ENCODE measurements at places on chromosomes 1 and 21.

- DNase-seq = no peak
Observed at GRCh38 chr1:7755448-7755847, 15.6 kb upstream of the VAMP3 start.

GRCh38 chr1:154407198-154408091 lies 2.3 kb downstream of the IL6R start:
- DNase-seq = no peak

DNA sequence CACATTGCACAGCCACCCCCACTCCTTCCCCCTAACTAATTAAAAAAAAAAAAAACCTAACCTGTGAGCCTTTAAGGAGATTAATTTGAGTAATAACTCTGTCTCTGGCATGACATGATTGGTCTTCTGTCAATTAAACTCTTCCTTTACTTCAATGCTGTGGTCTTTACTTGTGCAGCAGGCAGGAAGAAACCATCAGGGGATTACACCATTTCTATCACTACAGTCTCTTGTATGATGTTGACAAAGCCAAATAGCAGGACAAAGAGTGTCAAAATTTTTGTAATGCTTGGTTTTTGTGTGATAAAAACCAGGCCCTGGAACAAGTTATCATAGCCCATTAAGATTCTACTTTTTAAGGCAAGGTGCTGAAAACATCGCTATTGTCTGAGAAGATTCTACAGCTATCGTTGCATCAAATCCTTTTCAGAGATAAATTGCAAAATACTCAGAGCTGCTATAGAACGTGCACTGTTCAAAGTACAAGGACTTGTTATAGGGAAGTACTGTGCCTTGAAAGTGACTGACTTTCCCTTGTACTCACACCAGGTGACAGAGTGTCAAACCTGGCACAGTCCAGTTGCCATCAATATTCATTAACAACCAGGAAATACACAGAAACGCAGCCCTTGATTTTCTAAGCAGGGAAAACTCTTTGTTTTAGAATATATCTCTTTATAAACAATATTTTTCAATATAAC lies 37.7 kb downstream of the LHX9 start:
- no peak for DNase-seq

DNA sequence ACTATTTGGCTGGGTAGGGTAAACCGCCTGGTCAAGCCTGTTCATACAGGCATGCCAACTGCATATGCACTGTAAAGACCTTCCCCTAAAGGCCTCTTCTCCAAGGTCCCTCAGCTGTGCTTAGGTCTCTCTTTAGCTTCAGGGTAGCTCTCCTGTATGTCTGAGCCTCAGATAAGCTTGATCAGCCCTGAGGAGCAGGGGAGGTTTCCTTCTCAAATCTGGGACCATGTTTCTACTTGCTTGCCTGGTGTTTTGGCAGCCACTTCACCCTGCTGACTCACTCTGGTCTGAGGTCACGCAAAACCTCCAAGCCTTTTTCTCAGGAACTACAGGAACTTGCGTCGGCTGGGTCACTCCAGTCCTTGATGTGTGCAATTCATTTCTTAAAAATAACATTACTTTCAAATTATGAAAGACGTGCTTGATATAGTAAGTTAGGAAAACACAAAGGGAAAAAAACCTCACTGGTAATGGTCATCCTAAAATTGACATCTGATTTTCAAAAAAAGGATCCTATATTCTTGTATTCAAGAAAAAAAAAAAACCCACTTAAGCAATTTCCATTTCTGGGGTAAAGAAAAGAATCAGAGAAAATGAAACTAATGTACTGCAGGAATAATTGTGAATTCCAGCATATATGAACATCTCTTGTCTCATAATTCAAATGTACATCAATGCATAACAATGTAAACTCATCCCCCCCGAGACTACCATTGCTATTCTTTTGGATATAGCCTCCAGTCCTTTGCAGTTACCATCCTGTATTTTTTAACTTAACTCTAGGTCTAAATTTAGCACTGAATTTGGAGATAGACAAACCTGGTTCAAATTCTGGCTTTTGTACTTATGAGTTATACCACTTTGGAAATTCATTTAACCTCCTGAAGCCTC lies 24.8 kb upstream of the RNF19B start:
- peak; percentile 88 for DNase-seq

DNA sequence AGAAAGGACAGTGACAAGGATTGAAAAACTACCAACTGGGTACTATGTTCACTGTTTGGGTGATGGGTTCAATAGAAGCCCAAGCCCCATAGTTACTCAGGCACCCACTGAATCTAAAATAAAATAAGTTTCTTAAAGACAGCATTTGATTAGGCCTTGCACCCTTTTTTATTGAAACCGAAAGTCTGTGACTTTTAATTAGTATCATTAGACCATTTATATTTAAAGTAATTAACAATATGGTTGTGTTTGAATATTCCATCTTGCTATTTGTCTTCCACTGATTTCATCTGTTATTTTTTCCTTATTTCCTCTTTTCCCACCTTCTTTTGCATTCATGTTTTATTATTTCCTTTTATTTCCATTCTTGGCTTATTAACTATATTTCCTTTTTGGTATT lies 27.4 kb downstream of the KLHDC7A start:
- no peak for DNase-seq

DNA sequence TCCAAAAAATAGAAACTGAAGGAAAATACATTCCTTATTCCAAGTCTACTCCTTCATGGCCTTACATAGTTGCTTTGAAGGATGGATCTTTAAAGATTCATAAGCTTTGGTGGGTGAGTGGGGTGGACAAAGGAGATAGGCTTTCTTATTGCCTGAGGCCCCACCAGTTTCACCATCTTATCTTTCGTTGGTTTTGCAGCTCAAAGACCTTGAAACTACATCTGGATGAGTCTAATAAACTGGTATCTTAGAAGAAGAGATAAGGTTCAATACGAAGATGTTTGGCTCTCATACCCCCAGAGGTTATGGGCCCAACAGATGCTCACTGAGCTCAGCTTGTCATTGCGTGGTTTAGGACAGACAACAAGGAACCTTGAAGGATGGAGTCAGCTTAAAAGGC lies 201.5 kb downstream of the HS2ST1 start:
- no peak for DNase-seq

DNA sequence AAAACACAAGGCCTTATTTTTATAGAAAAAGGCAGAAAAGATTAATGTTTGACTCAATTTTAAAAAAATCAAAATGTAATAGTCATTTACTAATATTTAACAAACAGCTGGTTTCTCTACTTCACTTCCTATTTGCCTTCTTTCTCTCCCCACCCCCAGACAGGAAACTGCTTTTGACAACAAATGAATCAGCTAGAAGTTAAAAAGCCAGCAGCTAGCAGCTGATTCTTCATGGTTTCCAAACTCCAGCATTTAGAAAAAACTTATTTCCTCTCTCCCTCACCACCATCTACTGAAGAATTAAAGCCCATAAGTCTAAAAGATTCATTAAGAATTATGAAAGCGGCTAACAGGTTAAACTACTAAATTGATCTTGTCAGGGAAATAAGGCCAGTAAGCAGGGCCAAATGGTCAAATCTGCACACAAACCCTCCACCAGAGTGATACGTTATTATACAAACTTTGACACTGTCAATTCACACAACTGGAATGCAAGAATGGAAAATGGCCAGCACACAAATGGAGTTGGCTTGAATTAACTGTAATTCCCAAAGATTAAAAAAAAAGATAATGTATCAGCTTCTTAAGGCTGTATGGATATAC lies 4.0 kb downstream of the WDR26 start:
- no peak for DNase-seq

DNA sequence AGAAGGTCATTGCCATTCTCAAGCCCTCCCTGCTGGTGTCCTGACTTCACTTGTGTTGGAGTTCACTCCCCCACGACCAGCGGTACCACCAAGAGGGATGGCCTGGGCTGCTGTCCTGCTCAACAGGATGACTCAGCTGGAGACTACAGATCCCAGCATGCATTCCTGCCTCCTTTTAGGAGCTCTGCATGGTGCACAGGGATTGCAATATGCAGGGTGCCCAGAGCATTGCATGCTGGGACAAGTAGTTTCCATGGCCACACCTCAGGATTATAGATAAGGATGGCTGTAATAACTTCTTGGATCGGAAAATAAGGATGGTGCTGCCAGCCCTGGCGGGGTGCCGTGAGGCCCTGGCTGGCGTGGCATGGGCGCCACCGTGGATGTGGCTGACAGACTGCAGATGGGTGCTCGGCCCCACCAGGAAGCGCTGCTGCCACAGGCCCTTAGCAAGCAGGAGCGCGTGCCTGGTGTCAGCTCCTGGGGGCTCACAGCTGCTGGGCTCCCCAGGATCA lies 150.0 kb downstream of the CASZ1 start:
- DNase-seq = no peak

GRCh38 chr21:26366781-26367180 lies 196.2 kb upstream of the APP start:
- no peak for DNase-seq

- no peak for DNase-seq
Observed at GRCh38 chr1:86259390-86259789, 102.8 kb upstream of the COL24A1 start.

DNA sequence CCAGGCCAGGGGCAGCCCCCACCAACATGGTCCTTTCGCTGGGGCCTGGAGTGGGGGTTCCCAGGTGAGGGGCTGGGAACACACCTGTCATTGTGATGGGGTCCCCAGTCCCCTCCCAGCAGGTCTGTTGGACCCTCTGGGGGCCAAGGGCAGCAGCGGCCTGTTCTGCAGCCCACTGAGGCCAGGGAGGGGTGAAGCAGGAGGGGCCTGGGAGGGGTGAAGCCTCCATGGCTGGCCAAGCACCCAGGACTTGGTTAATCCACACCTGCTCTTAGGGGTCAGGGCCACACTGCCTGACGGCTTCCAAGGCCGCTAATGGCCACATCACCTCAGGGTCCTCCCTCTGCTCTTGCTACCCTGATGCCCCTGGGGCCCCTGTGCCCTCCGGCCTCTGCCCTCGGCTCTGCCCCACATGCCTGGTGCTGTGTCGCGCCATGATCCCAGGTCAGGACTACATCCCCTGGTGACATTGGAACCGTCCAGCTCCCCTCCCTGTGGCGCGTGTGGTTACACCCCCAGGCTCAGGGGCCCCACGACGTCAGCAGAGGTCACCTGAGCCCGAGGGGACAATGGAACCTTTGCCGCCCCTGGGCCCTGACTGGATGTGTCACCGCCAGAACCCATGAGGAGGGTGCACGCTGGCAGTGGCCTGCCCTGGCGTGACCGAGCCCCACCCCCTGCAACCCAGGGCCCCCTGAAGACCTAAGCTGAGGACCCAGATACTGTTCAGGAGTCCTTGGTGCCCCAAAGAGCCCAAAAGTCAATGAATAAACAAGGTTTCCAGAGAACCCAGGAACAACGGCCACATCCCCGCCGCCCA lies 7.0 kb downstream of the TNFRSF18 start:
- DNase-seq = no peak

DNA sequence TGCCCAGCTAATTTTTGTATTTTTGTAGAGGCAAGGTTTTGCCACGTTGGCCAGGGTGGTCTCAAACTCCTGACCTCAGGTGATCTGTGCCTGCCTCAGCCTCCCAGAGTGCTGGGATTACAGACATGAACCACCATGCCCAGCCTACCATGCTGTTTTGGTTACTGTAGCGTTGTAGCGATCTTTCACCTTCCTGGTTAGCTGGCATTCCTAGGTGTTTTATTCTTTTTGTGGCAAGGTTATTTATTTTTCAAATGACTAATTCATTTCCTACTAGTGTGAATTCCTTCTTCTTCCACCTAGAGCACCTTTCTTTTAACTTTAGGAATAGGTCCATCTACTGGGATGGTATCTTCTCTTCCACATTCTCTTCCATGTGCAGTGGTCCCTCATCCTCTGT lies 29.3 kb downstream of the TMEM200B start:
- no peak for DNase-seq

GRCh38 chr1:26034504-26035202 lies 11.3 kb downstream of the SLC30A2 start:
- no peak for DNase-seq

- no peak for DNase-seq
Observed at GRCh38 chr1:180236698-180237509, 6.8 kb downstream of the LHX4 start.

GRCh38 chr1:33667386-33668282 lies 195.2 kb downstream of the ZSCAN20 start:
- DNase-seq = no peak

- DNase-seq = no peak
Observed at GRCh38 chr1:41941381-41941780, 22.7 kb upstream of the HIVEP3 start.

All from retinal pigment epithelial cell (primary cell).